ENCODE measurements at places on chromosomes 1 and 21. TPM values are rescaled to one million over a fixed set of nuclear protein-coding genes. Genes with fewer than 3 reads are reported as not detected.

The BEST4 gene
- 0.13 TPM for total RNA-seq

The DMAP1 gene
- total RNA-seq: 17.9 TPM

The UBL4B gene
- not detected for total RNA-seq

The E2F2 gene
- 0.38 TPM for total RNA-seq

The UQCRHL gene
- total RNA-seq: 1.8 TPM

The U2AF1 gene
- 21.6 TPM for total RNA-seq

The IGSF9 gene
- 6.3 TPM for total RNA-seq

The AGTRAP gene
- 48.4 TPM for total RNA-seq

The CLDN14 gene
- not detected for total RNA-seq

The FCRL1 gene
- not detected for total RNA-seq

The CD1E gene
- total RNA-seq: not detected

The ERICH3 gene
- not detected for total RNA-seq

The ATP8B2 gene
- total RNA-seq: 26.8 TPM

The KRTAP19-3 gene
- not detected for total RNA-seq

The CITED4 gene
- 5.0 TPM for total RNA-seq

The FMO5 gene
- total RNA-seq: 0.51 TPM

The CELA2A gene
- not detected for total RNA-seq

The HES3 gene
- not detected for total RNA-seq
